Cerebellar cortex (tissue), 1 donor: ENCODE measurements at places on chromosomes 12 and 14.

DNA sequence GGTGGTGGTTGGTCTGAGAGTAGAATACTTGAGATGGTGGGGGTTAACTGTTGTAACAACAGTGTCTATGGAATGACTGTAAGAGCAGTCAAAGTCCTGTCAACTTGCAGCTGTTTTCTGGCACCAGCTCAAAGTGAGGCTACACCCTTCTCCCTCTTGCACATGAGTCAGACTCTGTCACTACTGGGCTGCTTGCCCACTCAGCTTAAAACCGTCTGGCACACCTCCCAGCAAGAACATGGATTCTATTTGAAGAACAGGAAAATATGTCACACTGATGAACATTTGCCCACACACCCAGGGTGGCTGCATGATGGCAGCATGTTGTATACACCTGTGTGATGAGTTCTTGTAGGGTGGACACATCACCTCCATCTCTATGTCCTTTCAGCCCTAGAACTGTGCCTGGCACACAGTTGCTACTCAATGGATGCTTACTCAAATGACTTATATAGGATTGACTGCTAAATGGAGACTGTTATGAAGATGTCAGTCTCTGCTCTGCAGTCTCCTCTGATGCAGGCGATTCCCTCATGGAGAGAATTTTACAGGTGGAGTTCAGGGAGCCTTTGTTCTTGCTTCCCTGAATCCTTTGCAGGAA is 19.3 kb upstream of the SERPINA6 start:
- DNase-seq: peak; percentile 16

DNA sequence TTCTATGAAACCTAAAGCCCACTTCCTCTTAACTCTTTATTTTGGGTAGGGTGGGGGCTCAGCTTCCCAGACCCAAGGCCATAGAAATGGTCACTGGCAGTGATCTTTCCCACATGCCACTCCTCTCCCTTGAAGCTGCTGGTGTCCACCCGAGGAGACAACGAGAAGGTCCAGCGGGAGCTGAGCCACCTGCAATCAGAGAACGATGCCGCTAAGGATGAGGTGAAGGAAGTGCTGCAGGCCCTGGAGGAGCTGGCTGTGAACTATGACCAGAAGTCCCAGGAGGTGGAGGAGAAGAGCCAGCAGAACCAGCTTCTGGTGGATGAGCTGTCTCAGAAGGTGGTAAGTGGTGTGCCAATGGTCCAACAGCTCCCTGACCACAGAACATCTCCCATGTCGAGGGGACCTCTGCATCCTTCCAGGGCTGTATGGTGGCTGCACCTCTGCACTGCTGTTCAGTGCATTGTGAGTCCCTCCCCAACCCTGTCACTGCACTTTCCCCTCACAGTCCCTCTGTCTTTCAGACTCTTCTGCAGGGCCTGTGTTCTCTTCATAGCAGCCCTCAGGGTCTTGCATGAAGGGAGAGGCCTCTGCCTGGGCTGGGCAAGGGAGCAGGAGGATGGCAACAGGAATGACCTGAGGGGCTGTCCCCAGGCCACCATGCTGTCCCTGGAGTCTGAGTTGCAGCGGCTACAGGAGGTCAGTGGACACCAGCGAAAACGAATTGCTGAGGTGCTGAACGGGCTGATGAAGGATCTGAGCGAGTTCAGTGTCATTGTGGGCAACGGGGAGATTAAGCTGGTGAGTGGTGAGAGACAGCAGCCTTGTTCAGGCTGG is 18.8 kb upstream of the PIP4K2C start:
- no peak for DNase-seq

GRCh38 chr12:52674433-52674775 is 5.8 kb downstream of the KRT1 start:
- DNase-seq: no peak

GRCh38 chr12:92562063-92562734 is 140.6 kb upstream of the PLEKHG7 start:
- no peak for DNase-seq
